ENCODE measurements at places on chromosomes 12 and 14.

- DNase-seq, result no peak
Measured at GRCh38 chr12:46224386-46224785, 44.5 kb downstream of the SLC38A1 start.

- DNase-seq, result no peak
Measured at GRCh38 chr12:6861391-6861790, 5.9 kb upstream of the TPI1 start.

DNA sequence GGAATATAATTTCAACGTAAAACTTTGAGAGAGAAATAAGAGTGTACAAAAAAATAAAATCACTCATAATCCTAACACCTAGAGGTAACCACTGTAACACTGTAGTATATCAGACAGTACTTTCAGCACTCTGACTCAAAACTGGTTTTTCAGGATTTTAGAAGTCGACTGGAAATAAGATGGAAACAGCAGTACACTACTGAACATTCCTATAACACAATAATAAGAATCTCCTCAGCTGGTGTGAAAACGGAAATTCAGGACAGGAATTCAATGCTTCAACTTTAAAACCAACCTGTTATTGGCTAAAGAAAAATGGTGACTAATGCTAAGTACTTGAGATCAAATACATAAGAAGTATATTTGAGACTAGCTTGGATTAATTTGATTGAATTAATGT is 12.3 kb upstream of the PITPNM2 start:
- DNase-seq, result no peak

- DNase-seq, result no peak
Measured at GRCh38 chr12:9027161-9028059, 38.1 kb downstream of the KLRG1 start.

DNA sequence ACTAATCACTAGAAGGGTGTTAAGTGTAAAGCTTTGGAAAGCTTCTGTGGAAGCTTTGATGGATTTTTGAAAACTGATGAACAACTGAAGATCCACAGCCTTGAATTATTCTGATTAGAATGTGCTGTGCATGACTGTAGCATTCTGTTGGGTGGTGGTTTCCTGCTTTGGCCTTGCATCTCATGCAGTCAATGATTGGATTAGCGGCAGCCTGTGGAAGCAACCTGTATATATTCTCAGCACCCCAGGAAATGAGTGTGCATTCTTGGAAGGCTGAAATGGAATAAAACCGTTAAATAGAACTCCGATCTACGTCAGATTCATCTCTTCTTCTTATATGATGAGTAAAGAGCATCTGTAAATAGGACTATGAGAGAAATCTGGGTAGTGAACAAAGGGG is 120.2 kb downstream of the SLC16A7 start:
- DNase-seq, result no peak
